ENCODE measurements at places on chromosomes 3 and 15. TPM values are rescaled to one million over a fixed set of nuclear protein-coding genes. Genes with fewer than 3 reads are reported as not detected.
A peak's percentile ranks its signal among the peaks of the same experiment; 100 is the strongest.

The KCNMB3 gene
- total RNA-seq = 6.2 TPM

The PFKFB4 gene
- total RNA-seq = 7.2 TPM

The PLSCR2 gene
- total RNA-seq = 1.0 TPM

GRCh38 chr3:161231861-161232260 lies 10.8 kb downstream of the NMD3 start:
- no peak for DNase-seq
- H3K4me1 ChIP-seq = peaks cover 3% of the 10 kb centered on the region
- no peak overlapping the region for H3K27ac ChIP-seq
- no peaks in the 10 kb centered on the region for H3K27me3 ChIP-seq
- H3K4me3 ChIP-seq = no peak overlapping the region
- H3K36me3 ChIP-seq = peaks cover 5% of the 10 kb centered on the region

- no peaks in the 10 kb centered on the region for H3K4me1 ChIP-seq
- no peak overlapping the region for H3K4me3 ChIP-seq
- no peak overlapping the region for H3K27ac ChIP-seq
- no peak for DNase-seq
- peaks cover 2% of the 10 kb centered on the region for H3K36me3 ChIP-seq
- no peaks in the 10 kb centered on the region for H3K27me3 ChIP-seq
These were observed 20.9 kb upstream of the LDHAL6B start for GRCh38 chr15:59185725-59186124.

GRCh38 chr3:105354429-105354828 lies 12.3 kb upstream of the ALCAM start:
- H3K27me3 ChIP-seq = no peaks in the 10 kb centered on the region
- no peak overlapping the region for H3K27ac ChIP-seq
- no peaks in the 10 kb centered on the region for H3K36me3 ChIP-seq
- no peak for DNase-seq
- peaks cover 4% of the 10 kb centered on the region for H3K4me1 ChIP-seq

DNA sequence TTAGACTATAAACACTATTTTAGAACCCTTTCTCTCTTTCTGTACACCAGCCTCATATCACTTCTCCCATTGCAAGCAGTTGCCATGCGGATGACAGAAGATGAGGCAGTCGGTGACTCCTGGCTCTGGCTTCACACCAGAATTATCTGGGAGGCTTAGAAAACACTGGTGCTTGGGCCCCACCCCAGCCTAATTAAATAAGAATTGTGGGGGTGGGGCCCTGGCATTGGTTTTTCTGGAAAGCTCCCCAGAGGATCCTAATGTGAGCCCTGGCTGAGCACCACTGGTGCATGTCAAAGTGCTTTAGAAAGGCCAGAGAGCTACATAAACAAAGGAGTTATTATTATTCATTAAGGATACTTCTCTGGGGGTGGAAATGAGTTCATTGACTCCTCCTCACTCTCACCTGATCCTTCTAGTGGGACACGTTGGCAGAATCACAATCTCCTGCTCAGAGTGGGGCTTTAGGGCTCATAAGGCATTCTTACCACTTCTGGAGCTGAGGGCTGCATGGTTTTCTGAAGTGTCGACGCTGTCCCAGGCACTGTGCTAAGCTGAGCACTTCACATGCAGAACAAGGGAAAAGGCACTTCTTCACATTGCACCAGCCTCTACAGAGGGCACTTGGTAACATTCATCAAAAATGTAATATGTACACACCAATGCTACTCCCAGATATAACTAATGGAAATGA lies 188.5 kb upstream of the TLE3 start:
- DNase-seq = peak; percentile 27
- H3K4me1 ChIP-seq = peaks cover 3% of the 10 kb centered on the region
- no peaks in the 10 kb centered on the region for H3K27me3 ChIP-seq
- H3K27ac ChIP-seq = no peak overlapping the region
- H3K4me3 ChIP-seq = no peak overlapping the region

DNA sequence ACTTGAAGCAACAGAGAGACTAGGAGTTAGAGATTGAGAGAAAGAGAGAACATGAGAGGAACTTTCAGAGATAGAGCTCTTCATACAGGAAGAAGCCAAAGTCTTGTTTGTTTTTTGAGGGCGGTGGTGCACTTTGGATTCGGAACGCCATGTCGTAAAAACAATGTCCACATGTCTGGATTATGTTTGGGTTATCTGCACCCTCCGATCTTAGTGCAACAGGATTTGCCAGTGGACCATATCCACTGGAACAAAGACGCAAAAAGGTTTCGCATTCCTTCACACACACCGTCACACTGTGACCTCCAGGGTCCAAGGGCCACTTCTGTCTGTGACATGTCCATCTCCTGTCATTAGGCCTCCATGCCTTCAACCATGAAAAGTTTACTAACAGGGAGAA lies 141.8 kb upstream of the ATP11B start:
- no peak for DNase-seq
- H3K27ac ChIP-seq = no peak overlapping the region
- H3K4me3 ChIP-seq = no peak overlapping the region
- no peaks in the 10 kb centered on the region for H3K27me3 ChIP-seq

GRCh38 chr3:148146947-148147826 lies 550.5 kb upstream of the AGTR1 start:
- no peak overlapping the region for H3K27ac ChIP-seq
- H3K36me3 ChIP-seq = no peaks in the 10 kb centered on the region
- DNase-seq = no peak
- no peak overlapping the region for H3K4me3 ChIP-seq

GRCh38 chr3:57943525-57944495 lies 64.4 kb upstream of the FLNB start:
- H3K36me3 ChIP-seq = no peaks in the 10 kb centered on the region
- no peaks in the 10 kb centered on the region for H3K27me3 ChIP-seq
- no peaks in the 10 kb centered on the region for H3K4me1 ChIP-seq

GRCh38 chr3:154794814-154795445 lies 285.2 kb upstream of the MME start:
- no peaks in the 10 kb centered on the region for H3K27me3 ChIP-seq
- no peak for DNase-seq
- no peak overlapping the region for H3K4me3 ChIP-seq
- H3K36me3 ChIP-seq = no peaks in the 10 kb centered on the region
- H3K27ac ChIP-seq = no peak overlapping the region

GRCh38 chr3:55486101-55486856 lies 827 bp downstream of the WNT5A start:
- no peaks in the 10 kb centered on the region for H3K4me1 ChIP-seq
- H3K4me3 ChIP-seq = peak overlapping the region; percentile 3
- no peak overlapping the region for H3K27ac ChIP-seq
- H3K27me3 ChIP-seq = peaks cover 1% of the 10 kb centered on the region
- DNase-seq = peak; percentile 81

- DNase-seq = no peak
- no peaks in the 10 kb centered on the region for H3K27me3 ChIP-seq
- no peak overlapping the region for H3K4me3 ChIP-seq
- H3K36me3 ChIP-seq = no peaks in the 10 kb centered on the region
These were observed 71.6 kb downstream of the LRTM1 start for GRCh38 chr3:54856271-54856670.

- no peaks in the 10 kb centered on the region for H3K36me3 ChIP-seq
- no peak overlapping the region for H3K4me3 ChIP-seq
- peaks cover 3% of the 10 kb centered on the region for H3K4me1 ChIP-seq
- H3K27ac ChIP-seq = peak overlapping the region; percentile 36
- DNase-seq = no peak
- no peaks in the 10 kb centered on the region for H3K27me3 ChIP-seq
These were observed 103.5 kb downstream of the IMPG2 start for GRCh38 chr3:101216710-101217465.

GRCh38 chr3:13218541-13218908 lies 145.3 kb upstream of the IQSEC1 start:
- H3K4me3 ChIP-seq = no peak overlapping the region
- H3K27ac ChIP-seq = no peak overlapping the region
- no peaks in the 10 kb centered on the region for H3K4me1 ChIP-seq
- H3K27me3 ChIP-seq = no peaks in the 10 kb centered on the region
- no peak for DNase-seq

- H3K27ac ChIP-seq = no peak overlapping the region
- no peak for DNase-seq
- H3K4me1 ChIP-seq = peaks cover 2% of the 10 kb centered on the region
- no peaks in the 10 kb centered on the region for H3K27me3 ChIP-seq
These were observed 150.6 kb upstream of the UMPS start for GRCh38 chr3:124579641-124580040.

DNA sequence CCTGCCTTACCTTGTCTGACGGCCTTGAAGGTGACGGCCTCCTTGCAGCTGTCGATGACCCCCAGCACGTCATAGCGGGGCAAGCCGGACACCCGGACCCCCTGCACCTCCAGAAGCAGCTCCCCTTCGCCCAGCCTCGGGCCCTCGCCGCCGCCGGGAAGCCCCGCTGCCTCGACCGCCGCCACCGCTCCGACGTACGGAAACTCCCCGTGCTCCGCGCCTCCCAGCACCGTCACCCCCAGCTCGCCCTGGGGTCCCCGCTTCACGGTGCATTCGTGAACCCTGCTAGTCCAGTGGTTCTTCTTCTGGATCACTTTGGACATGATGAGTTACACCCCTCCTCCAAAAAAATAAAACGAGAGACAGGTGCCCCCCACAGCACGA lies 740 bp downstream of the MAGI1 start:
- H3K4me3 ChIP-seq = peak overlapping the region; percentile 65
- H3K27me3 ChIP-seq = no peaks in the 10 kb centered on the region
- no peaks in the 10 kb centered on the region for H3K4me1 ChIP-seq
- peak; percentile 77 for DNase-seq
- H3K36me3 ChIP-seq = no peaks in the 10 kb centered on the region
- no peak overlapping the region for H3K27ac ChIP-seq

- no peak overlapping the region for H3K27ac ChIP-seq
- DNase-seq = no peak
- H3K4me1 ChIP-seq = no peaks in the 10 kb centered on the region
- H3K36me3 ChIP-seq = no peaks in the 10 kb centered on the region
- H3K27me3 ChIP-seq = no peaks in the 10 kb centered on the region
- H3K4me3 ChIP-seq = no peak overlapping the region
These were observed 427.7 kb downstream of the GABRG3 start for GRCh38 chr15:27398631-27399161.

GRCh38 chr3:145817870-145818483 lies 343.0 kb downstream of the PLOD2 start:
- H3K4me1 ChIP-seq = no peaks in the 10 kb centered on the region
- H3K36me3 ChIP-seq = no peaks in the 10 kb centered on the region
- H3K27me3 ChIP-seq = no peaks in the 10 kb centered on the region
- H3K4me3 ChIP-seq = no peak overlapping the region
- H3K27ac ChIP-seq = no peak overlapping the region
- DNase-seq = no peak

DNA sequence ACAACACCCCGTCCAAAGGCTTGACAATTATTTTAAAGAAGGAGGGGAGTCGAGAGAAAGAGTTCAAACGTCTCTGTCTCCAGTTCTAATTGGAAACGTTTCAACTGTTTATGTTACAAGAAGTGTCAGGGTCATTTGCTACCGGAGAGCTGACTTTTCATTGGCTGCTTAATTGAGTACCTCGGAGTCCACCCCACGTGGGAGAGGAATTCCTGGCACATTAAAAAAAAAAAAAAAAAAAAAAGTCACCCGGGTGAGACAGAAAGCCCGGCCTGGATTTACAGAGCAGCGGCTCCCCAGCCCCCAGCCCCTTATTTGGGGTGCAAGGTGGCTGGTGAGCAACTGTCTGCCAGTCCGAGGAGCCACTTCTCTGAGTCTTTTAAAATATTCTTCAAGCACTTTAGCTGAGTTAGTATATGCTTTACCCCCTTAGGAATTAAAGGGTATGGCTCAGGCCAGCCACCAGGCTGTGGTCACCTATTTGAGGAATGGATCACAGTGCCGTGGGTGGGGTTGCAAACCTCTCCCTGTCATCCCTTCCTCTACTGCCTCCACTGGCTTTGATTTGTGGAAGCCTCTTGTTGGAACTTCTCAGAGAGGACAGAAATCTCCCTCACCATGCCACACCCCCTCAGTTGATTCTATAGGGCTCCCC lies 3.9 kb upstream of the TLE3 start:
- H3K27me3 ChIP-seq = no peaks in the 10 kb centered on the region
- peak; percentile 60 for DNase-seq
- no peaks in the 10 kb centered on the region for H3K4me1 ChIP-seq
- no peak overlapping the region for H3K4me3 ChIP-seq
- no peaks in the 10 kb centered on the region for H3K36me3 ChIP-seq

DNA sequence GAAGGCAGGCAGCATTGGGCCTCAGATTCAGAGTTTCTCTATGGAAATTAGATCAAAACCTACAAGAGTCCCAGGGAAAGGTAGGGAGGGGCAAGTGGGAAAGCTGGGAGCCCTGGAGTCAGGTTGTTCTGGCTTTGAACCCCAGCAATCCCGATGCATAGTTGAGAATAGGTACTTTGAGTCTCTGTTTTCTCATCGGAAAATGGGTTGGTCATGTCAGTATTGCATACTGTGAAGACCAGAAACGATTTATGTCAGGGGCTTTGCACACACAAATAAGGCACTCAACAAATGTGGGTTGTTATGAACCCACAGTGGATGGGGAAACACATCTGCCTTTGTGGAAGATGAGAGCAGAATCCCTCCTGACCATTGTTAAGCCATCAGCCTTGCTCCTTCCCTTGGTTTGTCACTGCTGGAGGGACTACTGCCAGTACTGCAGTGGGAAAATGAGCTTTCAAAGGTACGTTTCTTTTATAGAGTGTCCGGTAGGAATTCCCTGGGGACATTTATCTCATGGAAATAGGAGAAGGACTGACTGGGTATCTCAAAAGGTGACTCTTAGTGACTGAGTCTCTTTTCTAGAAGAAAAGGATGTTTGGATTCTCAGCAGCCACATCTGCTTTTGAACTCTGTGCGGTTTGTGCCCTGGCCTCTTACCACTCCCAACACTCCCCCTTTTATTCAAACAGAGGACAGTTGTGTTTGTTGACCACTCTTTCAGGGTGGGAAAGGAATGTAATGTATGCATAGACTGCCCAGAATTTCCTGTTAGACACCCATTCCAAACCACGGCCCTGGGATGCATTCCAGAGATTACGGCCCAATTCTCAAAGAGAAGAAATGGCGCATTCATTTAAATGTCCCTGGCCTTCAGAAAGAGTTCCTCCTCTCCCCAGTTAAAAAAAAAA lies 54.6 kb upstream of the VILL start:
- H3K4me1 ChIP-seq = peaks cover 7% of the 10 kb centered on the region
- no peaks in the 10 kb centered on the region for H3K27me3 ChIP-seq
- H3K36me3 ChIP-seq = no peaks in the 10 kb centered on the region

DNA sequence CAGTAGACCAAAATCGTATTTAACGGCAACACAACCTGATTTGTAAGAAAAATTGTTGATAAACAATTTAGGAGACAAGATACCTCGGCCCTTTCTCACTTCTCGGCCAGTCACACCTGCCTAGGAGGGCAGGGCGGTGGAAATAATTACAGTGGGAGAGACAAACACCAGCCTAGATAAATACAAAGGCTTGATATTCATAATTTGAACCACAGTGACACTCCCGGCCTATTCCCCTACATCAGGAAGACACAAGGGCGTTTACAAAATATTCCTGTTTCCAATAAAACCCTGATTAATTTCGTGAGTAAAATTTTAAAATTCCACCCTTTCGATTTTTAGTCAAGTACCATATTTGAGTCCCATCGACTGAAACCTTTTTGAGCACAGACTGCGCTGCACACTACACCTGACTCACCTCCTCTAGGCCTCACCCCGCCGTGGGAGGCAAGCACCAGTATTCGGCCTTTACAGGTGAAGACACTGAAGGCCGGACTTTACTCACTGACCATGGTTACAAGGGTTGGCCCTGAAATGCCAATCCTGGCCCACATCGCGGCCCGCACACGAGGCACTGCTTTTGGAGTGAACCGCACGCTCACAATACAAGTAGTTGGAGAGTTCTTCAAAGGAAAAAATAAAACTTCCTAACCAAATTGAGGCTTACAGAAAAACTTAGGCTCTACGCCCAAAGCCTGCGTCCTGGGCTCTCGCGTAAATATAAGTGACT lies 794 bp downstream of the ARPP19 start:
- no peaks in the 10 kb centered on the region for H3K27me3 ChIP-seq
- H3K27ac ChIP-seq = peak overlapping the region; percentile 76
- H3K4me1 ChIP-seq = peaks cover 2% of the 10 kb centered on the region
- DNase-seq = no peak

Measured in aorta (tissue), 5 donors.